HEK293T (cell line): ENCODE measurements at places on chromosomes 6 and 20.

DNA sequence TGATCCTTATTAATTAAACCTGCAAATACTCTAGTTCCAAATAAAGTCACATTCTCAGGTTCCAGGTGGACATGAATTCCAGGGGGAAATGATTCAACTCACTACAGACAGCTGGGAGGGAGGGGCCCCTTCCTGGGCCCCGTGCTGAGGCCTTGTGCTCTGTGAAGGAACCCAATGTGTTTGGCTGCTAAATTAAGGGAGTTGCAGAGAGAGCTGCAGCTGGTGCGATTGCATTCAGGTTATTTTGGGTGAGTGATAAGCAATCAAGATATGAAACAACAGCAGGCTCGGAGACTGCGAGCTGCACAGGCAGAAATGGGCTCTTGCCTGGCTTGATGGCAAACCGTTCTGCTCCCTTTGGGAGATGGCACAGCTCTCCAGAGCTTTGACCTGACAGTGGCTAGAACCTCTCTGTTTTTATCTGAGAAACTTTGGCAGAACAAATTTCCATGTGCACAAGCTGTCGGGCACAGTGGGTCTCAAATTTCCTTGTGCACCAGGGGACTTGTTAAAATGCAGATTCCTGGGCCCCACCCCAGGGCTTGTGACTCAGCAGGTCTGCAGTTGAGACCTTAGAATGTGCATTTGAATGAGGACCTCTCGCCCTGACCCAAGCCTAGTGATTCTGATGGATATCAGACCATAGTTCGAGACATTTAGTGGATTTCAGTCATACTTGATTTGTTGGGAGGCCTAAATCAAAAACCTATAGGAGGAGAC lies 9.8 kb downstream of the MAPK13 start:
- DNase-seq = no peak

- no peak for DNase-seq
Measured at GRCh38 chr6:40426346-40427066, 160.7 kb downstream of the LRFN2 start.

GRCh38 chr20:25285856-25286798 lies 38.2 kb downstream of the PYGB start:
- DNase-seq = no peak

DNA sequence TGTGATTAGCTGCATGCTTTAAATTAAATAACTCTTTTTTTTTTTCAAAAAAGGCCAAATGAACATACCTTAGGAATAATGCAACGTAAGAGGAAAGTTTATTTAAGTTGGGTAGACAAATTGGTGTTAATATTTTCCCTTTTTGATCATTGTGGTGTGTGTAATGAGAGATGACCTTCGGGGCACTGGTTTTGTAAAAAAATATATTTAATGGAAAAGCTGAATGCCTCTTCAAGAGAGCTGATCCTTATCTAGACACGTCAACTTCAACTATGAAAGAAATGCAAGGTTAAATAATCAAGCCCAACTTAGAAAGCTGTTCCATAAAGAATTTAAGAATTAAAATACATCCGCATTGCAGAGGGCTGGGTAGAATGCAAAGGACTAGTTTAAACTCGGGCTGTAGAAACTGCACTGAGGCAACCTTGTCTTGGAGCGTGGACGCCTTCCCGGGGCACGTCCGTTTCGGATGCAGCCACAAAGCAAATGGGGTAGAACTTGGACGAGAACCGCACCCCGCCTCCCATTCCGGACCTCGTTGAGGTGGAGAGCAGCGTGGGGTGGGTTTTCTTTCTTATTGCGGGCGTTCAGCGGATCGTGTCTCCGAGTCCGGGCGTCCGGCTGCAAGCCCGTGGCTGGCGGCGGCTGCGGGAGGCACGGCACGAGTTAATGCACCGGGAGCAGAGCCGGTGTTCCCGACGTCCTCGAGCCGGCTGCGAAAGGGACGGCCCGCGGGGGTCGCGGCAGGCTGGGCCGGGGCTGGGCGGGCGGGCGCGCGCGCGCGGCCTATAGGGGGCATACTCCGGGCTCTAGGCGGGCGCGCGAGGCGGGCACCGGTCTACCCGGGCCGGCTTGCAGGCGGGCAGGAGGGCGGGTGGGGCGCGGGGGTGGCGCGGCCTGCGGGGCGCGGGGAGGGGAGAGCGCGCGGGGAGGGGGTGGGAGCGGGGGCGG lies 1.9 kb downstream of the JARID2 start:
- DNase-seq = peak; percentile 35

DNA sequence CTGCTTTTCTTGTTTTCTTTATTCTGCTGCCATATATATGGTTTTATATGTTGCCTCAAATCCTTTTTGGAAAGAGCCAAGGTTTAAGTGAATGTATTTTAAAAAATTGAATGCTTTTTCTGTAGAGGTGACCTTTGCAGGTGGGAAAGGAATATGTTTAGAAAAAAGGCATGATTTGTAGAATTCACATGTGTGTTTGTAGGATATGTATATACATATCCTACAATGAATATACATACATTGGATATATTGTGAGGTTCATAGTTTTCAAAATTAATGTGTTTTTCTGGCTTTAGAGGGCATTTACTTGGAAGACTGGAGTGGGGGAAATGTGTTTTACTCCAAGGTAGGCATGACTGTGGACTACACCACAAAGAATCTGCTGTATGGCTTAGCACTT lies 4.0 kb upstream of the EYA2 start:
- DNase-seq = no peak

DNA sequence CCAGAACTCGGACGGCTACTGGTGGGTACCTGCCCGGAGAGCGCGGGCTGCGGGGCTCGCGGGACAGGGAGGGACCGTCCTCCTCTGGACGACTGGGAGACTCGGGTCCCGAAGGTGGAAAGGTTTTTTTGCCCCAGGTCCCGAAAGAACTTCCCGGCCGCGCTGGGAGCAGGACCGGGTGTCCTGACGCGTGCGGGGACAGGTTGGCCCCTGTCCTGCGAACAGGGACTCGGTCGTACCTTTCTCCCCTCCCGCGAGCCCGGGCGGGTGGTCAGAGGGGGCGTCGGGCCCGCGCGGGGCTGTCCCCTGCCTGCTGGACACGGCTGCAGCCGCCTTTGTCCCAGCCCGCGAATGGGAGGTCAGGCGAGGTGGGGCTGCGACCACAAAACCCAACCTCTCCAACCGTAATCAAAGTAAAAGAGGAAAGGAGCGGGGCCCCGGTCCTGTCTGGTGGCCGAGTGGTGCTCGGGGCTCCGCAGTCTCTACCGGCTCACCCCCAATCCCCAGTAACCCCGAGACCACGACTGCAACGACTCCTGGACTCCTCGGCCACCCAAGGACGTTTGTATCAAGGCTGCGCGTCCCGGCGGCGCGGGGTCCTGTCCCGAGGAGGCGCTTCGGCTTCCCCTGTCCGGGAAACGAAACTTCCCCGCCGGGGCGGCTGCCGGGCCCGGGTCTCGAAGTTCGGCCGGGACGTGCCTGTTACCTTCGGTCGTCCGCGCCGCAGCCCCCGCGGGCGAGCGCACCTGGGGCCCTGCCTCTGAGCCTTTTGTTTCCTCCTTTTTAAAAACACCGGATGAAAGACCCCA lies 798 bp downstream of the DSP start:
- DNase-seq = peak; percentile 43

DNA sequence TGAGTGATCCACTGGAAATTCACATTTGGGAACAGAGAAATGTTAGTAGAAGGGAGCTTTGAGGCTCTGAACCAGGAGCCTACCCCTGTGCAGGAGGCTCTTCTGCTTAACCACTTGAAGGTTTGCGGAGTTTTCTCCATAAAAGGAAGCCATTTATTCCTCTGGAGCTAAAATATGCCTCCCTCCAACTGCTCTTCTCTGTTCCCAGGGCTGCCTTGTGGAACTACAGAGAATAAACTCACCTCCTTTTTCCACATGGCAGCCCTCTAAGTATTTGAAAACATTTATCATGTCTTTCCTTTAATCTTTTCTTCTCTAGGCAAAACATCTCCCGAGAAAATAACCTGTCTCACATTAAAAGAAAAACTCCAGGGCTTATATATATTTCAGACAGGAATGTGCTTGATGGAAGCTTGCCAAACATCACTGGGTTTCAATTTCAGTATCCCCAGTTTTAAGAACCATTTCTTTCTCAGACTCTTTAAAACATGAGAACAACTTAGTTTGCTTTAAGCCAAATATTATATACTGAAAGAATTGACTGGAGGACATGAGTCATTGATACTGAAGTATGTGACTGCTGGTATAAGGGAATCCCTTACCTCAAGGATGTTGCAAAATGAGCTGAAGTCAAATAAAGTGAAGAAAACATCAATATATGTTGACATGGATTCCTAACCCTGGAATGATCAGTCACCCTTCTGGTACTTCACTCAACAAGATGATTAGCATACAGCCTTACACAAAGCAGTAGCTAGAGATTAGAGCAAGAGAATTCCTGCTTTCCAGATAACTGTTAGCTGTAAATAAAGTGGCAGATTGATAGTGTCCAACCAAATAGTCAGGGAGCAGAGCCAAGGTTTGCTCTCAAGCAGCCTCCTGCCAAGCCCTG lies 74.0 kb downstream of the ZBTB2 start:
- DNase-seq = no peak

DNA sequence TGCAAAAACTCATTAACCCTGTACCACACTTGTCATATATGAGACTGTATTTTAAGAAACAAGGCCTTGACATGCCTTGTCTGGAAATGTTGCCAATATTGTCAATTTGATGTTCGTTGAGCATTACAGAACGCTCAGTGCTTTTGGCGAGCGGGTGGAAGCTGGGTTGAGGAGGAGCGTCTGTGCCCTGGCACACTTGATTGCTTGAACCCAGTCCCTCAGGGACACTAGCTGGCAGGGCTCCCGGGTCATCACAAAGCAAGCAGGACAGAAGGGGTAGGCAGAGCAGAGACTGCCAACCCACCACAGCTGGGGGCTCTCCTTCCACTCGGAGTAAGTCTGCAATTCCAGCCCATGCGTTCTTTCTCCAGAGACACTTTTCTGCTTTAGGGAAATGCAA lies 286.3 kb downstream of the KHDC1L start:
- DNase-seq = no peak

- DNase-seq = no peak
Measured at GRCh38 chr6:97053643-97054411, 129.3 kb downstream of the KLHL32 start.

DNA sequence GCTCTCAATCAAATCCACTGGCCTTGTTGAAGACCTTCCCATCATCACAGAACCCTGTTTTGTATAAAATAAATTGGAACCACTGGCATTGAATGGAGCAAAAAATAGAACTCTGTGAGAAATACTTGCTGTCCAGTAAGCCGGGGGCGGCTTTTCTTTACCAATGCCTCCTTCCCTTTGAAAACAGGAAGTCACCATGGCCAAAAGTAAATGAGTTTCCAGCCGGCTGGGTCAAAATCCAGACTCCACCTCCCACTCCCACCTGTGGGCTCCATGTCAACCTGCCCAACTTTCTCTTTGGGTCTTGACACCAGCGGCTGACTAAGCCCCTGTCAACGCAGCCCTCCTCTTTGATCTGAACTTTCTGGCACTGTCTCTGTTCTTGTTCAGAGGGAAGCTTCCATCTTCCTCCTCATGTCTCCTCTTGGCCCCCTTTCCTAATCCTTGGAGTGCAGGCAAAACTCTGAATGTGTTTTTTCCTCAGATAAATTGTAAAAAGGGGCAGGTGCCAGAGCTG lies 95.2 kb downstream of the TFAP2C start:
- DNase-seq = no peak

DNA sequence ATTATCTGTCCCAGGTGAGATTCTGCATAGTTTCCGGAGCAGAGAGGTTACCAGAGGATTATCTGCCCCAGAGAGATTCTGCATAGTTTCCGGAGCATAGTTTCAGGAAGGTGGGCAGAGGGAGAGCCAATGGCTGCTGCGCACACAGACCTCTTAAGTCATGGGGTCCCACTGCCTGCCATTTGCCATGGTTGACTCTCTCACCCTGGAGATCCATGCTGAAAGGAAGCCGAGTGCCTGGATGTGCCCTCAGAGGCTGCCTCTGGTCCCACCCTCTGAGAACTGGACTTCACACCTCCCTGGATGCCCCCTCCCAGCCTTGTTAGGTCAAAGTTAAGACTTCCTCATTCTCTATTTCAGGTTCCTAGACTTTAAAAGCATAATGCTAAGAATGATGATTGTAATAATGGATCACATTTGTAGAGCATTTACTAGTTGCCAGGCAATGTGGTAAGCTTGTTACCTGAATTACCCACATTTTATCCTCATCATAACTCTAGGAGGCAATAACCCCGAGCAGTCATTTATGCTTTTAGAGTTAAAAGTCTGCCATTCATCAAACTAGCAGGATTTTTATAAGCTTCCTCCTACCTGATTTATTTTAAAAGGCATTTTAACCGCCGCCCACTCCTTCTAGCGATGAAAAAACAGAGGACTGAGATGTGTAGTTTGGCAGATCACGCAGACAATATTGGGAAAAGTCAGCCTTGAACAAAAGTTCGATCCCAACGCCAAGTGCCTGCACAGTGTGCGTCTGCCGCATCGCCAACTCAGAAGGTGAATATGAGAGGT lies 11.9 kb downstream of the SERPINB9 start:
- no peak for DNase-seq

- DNase-seq = no peak
Measured at GRCh38 chr20:34293119-34293518, 10.0 kb downstream of the AHCY start.

DNA sequence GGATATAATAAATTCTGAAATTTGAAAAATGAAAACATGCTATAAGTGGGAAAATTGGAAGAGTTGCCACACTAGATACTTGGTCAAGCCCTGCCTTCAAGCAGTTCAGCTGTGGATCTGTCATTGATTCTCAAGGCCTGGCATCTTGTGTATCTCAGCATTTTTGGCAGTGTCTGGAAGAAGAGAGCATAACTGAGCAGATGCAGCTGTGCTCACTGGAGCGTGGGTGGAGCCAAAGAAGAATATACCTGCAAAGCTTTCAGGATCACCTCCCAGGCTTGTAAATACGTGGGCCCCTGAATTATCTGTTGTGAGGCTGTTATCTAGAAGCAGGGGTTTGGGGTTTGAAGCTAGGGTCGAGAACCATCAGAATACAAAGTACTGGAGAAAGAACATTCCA lies 31.3 kb upstream of the CHD6 start:
- no peak for DNase-seq

DNA sequence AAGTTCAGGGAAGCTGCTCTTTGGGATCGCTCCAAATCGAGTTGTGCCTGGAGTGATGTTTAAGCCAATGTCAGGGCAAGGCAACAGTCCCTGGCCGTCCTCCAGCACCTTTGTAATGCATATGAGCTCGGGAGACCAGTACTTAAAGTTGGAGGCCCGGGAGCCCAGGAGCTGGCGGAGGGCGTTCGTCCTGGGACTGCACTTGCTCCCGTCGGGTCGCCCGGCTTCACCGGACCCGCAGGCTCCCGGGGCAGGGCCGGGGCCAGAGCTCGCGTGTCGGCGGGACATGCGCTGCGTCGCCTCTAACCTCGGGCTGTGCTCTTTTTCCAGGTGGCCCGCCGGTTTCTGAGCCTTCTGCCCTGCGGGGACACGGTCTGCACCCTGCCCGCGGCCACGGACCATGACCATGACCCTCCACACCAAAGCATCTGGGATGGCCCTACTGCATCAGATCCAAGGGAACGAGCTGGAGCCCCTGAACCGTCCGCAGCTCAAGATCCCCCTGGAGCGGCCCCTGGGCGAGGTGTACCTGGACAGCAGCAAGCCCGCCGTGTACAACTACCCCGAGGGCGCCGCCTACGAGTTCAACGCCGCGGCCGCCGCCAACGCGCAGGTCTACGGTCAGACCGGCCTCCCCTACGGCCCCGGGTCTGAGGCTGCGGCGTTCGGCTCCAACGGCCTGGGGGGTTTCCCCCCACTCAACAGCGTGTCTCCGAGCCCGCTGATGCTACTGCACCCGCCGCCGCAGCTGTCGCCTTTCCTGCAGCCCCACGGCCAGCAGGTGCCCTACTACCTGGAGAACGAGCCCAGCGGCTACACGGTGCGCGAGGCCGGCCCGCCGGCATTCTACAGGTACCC lies at the start of gene ESR1:
TSS of gene ESR1 (plus strand) at position 170 of the 858 bp plus-strand sequence. CDS start at position 401, 231 bp downstream.
- DNase-seq = peak; percentile 16
